Activated naive CD8-positive, alpha-beta T cell treated with anti-CD3 and anti-CD28 coated beads, Interleukin-2, amount 10 ng/mL, durations not matched to agents 7 days and 5 days (primary cell): ENCODE measurements at places on chromosomes 2 and 18. TPM values are rescaled to one million over a fixed set of nuclear protein-coding genes. Genes with fewer than 3 reads are reported as not detected.

The ABCG5 gene
- not detected for total RNA-seq

The APLF gene
- 4.6 TPM for total RNA-seq

The ACMSD gene
- total RNA-seq = not detected

DNA sequence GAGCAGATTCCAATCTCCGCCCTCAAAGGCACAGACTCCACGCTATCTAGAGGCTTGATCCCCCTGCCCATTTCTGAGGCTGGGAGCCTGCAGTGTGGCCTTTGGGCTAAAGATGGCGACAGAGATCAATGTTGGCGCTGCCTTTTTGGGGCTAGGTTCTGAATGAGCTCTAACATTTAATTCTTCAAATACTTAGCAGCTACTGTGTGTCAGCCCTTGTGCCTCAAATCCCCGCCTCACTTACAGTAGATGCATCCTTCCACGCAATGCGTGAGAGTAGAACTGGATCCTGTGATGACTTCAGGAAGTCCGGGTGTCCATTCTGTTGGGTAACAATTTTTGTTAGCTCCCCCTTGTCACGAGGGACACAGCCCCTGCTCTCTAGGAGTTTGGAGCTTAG is 12.4 kb downstream of the IL1F10 start:
- DNase-seq = peak; percentile 67

GRCh38 chr2:38131676-38132075 is 55.7 kb upstream of the CYP1B1 start:
- no peak for DNase-seq

- DNase-seq = no peak
Measured at GRCh38 chr18:47669815-47670214, 260.6 kb downstream of the SMAD2 start.

- DNase-seq = no peak
Measured at GRCh38 chr2:168190590-168191336, 56.6 kb downstream of the STK39 start.

DNA sequence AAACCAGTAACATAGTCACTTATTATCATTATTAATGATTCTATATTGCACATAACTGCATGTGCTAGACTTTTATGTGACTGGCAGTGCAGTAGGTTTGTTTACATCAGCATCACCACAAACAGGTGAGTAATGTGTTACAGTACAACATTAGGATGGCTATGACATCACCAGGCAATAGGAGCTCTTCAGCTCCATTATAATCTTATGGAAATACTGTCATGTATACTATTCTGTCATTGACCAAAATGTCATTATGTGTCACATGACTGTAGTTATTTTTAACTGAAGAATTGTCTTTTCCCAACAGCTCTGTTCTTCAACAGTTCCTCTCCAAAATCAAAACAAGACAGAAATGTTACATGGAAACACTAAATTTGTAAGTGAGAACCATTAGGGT is 96.3 kb downstream of the C18orf54 start:
- DNase-seq = no peak
